ENCODE measurements at places on chromosomes 7 and 10. TPM values are rescaled to one million over a fixed set of nuclear protein-coding genes. Genes with fewer than 3 reads are reported as not detected.

- no peak for DNase-seq
These were observed 45.1 kb upstream of the AGR3 start for GRCh38 chr7:16926861-16927260.

- DNase-seq, result no peak
These were observed 91.5 kb downstream of the CUL1 start for GRCh38 chr7:148790131-148790726.

GRCh38 chr10:60208676-60209269, 180.9 kb downstream of the ANK3 start:
- no peak for DNase-seq

- DNase-seq, result no peak
These were observed 3.7 kb upstream of the WASL start for GRCh38 chr7:123752534-123752933.

- DNase-seq, result no peak
These were observed 8.0 kb downstream of the SUFU start for GRCh38 chr10:102511583-102512274.

GRCh38 chr10:123044391-123044790, 35.6 kb downstream of the ACADSB start:
- DNase-seq, result no peak

- DNase-seq, result no peak
These were observed 130.6 kb upstream of the BTBD16 start for GRCh38 chr10:122140461-122140902.

GRCh38 chr10:124329362-124329761, 89.4 kb downstream of the OAT start:
- DNase-seq, result no peak

- DNase-seq, result no peak
These were observed 164.3 kb downstream of the BAMBI start for GRCh38 chr10:28841625-28842024.

GRCh38 chr7:99837649-99838361, 10.0 kb downstream of the CYP3A43 start:
- DNase-seq, result no peak

DNA sequence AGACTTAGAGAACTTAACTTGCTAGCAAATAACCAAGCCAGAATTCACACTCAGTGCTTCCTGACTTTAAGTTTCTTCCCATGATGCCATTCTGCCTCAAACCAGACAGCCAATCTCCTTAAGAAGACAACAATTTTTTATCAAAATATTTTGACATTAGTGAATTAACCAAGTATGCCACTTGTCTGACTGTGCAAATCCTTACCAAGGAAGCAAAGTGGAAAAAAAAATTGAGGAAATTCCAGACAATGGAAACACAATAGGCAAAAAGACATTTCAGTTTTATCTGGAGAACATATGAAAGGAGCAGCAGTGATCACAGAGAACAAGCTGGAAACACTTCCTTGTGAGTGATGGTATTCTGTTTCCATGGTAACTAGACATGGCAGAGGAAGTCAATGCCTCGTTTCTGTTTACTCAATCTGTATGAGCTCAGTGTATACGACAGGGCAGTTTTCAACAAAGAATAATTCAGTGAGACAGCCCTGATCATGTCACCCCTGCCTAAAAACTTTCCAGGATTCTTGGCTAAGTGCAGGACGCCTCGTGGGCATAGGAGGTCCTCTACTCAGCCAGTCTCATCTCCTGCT, 114.2 kb downstream of the DYNC1I1 start:
- no peak for DNase-seq

DNA sequence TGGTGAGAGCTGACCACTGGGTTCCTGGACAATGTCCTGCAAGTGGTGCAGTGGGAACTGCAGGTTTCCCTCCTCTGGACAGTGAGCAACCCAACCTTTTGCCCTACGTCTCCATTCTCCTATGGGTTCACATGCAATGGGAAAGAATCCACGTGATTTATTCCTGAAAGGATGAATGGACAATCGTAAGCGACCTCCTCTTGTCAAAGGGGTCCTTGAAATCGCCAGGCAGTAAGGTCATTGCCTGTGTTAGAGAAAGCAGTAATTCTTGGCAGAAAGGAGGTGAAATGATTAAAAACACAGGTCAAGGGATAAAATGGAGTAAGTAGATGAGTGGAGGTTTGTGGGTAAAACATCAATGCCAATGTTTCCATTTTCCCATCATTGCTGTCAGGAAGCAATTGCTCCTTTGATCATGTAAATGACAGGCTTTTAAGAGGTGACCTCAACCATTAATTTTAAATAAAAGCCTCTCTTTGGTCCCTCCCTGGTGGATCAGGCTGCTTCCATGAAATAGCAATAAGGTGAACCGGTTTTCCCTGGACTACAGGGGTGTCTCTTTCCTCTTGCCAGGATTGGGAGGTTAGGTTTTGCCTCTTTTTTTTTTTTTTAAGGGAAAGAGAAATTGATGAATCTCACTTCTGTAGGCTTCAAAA, 330.0 kb upstream of the PRKCQ start:
- DNase-seq, result no peak

GRCh38 chr10:124003070-124003419, 90.4 kb downstream of the CHST15 start:
- no peak for DNase-seq

GRCh38 chr7:16422103-16422435, 731 bp upstream of the CRPPA start:
- no peak for DNase-seq

Gene C10orf53
- not detected for total RNA-seq

Gene GJD4
- not detected for total RNA-seq

Gene OPALIN
- not detected for total RNA-seq

Gene WDFY4
- 8.7 TPM for total RNA-seq

Gene CYP2C19
- 188 TPM for total RNA-seq

Gene ODAD2
- total RNA-seq, result 0.86 TPM

Gene PHKG1
- 0.89 TPM for total RNA-seq

Gene ZNF488
- 1.8 TPM for total RNA-seq

All from mucosa of gallbladder (tissue), 1 donor.